ENCODE measurements at places on chromosomes 11 and 22.
A peak's percentile ranks its signal among the peaks of the same experiment; 100 is the strongest.

- DNase-seq: no peak
Measured at GRCh38 chr11:10540546-10540914, 457 bp downstream of the RNF141 start.

DNA sequence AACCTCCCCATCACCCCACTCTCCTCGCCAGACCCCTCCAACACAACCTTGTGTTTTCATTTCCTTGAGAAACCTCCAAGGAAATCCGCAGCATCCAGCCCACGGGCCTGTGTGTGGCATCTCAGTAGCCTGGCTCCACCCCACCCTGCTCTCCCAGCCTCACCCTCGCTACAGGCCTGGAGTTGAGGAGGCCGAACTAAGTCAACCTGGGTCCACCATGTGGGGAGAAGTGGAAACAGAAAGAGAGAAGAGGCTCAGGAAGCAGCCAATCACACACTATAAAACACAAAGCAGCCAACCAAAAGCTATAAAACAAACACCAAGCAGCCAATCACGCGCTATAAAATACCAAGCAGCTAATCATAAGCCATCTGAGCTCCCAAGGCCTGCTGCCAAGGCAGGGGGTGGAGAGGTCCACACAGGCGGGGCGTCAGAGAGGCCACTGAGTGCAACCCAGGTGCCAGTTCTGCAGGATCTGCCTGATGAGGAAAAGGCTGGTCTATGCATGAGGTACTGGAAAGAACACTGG is 72.0 kb downstream of the MICAL3 start:
- DNase-seq: no peak

DNA sequence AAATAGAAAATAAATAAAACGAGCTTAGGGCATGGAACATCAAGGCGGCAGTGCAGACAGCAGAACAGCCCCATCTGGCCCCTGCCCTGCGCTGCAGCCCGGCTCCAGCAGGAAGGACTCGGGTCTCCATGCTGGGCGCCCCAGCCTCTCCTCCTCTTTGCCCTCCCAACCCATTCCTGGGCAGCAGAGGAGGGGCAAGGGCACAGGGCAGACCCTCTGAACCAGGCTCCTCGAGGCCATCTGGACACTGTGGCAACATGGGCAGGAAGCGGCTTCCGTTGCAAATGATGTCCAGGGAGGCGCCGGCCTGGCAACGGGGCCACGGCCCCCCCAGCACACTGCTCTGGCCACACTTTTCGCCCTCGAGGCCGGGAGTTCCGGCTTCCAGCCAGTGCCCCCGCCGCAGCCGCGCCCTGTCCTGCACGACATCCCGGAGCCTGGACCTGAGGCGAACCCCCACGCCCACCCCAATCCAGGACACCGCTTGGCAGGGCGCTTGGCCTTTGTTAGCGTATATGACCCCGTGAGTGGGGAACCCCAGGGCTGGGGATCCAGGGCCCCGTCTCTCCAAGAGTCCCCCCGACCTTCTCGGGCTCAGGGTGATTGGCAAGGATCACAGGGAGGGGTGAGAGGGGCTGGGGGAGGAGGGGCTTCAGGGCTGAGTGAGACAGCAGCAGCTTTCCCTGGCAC is 192.1 kb downstream of the IGLL1 start:
- no peak for DNase-seq

DNA sequence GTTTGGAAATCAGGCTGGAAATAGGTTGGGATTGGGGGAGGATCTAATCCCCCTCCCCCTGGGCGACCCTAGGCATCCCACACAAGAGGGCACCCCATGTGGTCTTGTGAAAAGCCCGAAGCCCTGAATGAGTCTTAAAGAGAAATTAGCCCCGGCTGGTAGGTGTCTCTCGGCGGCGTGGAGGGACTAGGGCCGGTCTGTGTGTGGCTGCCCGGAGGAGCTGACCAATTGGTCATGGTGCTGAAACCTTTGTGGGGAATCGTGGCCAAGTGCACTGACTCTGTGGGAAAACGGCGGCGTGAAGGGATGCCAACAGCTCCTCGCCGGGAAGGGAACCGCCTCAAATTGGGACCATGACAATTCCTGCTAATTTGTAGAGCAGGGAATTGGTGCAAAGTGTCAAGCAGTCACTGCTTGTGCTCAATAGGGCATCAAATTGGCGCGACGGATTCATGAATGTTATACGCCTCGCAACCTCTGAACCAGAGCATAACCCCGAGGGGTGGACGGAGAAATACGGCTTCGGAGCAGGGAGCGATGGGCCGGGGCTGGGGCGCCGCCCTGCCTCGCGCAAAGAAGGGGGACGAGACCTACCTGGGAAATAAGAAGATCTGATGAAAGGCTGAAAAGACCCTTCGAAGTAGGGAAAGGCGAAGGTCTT is 1.5 kb downstream of the DBX1 start:
- peak; percentile 11 for DNase-seq

DNA sequence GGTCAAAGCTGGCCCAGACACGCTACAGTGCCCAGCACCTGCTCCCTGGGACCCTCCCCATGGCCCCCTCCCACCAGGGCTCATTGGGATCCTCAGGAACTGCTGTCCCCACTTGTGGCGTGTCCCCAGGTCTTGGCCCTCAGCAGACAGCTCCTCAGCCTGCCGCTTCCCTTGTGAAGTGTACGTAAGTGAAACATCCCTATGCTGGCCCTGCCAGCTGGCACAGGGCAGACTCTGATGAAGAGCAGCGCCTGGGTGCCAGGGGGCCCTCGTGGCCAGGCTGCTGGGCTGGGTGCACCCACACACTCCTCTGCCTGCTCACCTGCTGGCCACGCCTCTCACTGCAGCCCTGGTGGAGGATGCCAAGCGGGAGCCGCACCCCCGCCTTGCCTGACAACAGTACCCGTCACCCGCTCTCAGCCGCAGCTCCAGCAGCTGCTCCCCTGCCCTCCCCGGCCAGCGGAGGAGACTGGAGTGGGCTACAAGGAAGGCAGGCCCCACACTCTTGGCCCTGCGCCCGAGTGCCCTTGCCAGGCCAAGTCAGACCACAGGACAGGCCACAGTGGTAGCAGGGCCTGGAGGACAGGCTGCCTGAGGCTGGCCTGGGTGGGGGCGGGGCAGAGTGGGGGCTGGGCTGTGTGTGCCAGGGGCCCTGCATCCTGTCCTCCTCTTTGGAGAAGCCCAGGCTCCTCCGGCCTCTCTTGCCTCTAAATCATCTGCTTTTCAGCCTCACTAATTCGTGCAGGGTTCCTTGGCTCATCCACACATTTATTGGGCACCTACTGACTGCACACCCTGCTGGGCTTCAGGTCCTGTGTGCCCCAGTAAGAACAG is 39.5 kb downstream of the IGF2 start:
- DNase-seq: peak; percentile 62

DNA sequence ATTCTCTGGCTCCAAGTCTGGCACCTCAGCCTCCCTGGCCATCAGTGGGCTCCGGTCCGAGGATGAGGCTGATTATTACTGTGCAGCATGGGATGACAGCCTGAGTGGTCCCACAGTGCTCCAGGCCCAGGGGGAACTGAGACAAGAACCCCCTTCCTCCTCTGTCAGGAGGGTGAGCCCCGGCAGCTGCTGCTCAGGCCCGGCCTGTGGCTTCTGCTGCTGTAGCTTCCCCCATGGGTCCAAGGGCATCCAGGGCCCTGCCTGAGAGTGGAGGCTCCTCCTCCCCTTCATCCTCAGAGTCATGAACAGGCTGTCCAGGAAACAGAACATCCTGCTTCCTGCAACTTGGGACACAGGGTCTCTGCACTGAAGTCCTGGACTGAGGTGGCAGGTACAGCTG is 113.6 kb downstream of the VPREB1 start:
- DNase-seq: no peak

DNA sequence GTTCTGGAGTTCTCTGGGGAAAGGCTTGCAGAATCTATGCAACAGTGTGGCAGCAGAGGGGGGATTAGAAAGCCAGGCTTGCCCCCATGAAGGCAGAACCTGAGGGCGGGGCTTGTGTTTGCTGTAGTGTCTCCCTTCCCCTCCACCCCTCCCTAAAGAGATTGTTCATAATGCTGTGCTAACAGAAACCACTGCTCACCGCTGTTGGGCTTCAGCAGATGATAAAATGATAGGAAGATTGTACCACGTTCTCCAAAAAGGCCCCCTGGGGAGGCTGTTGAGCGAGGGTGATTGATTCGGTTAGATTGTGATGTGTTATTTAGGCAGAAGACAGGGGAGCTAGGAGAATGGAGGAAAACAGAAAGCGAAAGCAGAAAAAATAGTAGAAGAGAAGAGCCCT is 215.2 kb upstream of the NCAM1 start:
- no peak for DNase-seq

GRCh38 chr22:30883586-30884145 is 84.9 kb downstream of the MORC2 start:
- no peak for DNase-seq

DNA sequence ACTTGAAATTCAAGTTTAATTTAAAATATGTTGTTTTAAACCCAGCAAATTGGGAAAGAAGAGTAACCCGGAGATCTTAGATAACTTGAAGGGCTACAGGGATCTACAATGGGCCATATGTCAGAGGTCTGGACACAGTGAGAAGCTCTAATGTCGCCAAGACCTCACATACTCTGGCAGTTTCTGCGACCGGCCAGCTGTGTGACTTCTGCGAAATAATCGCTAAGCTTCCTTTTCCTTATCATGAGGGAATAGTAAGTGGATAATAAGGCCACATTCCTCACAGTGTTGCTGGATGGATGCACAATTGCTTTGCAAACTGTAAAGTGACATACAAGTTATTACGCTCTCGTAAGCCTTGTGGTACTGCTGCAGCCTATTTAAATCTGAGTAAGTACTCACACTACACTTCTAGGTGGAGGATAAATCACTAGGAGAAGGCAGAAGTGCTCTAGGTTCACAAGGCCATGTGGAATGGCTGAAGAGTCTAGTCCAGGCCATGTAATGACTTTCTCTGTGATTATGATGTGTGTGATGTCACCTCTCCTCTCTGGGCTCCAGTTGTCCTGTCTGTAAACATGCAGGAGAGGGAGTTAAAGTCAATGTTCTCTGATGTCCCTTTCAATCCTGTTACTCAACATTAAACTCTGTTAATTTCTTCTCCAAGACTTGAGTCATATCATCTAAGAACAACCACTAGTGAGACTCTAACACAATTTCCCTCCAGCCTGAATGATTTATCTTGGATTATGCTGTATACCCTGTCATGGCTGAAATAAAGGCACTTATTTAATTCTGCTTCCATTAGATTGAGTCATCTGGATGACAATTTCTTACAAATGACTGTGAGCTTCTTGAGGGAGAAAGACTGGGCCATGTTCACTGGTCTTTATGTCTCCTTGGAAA is 192.6 kb upstream of the NARS2 start:
- DNase-seq: no peak

DNA sequence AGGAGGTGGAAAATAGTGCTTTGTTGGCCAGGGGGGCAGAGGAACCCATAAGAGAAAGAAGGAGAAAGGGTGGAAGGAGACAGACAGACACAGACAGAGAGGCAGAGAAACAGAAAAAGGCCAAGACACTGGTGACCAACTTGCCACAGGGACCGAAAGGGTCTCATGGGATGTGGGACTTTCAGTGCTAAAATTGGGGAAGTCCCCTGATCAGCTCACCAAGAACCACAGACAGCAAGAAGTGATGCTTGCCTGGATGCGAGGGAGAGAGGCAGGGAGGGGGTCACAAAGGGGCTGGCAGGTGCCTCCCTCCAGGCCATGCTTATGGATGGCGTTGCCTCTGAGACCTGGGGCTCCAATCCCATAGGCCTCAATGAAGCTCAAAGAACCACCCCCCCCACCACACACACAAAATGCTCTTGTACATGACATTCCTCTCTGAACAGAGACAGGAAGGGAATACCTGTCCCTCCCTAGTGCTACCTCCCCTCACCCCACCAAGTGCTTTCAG is 413.4 kb downstream of the MN1 start:
- DNase-seq: no peak

DNA sequence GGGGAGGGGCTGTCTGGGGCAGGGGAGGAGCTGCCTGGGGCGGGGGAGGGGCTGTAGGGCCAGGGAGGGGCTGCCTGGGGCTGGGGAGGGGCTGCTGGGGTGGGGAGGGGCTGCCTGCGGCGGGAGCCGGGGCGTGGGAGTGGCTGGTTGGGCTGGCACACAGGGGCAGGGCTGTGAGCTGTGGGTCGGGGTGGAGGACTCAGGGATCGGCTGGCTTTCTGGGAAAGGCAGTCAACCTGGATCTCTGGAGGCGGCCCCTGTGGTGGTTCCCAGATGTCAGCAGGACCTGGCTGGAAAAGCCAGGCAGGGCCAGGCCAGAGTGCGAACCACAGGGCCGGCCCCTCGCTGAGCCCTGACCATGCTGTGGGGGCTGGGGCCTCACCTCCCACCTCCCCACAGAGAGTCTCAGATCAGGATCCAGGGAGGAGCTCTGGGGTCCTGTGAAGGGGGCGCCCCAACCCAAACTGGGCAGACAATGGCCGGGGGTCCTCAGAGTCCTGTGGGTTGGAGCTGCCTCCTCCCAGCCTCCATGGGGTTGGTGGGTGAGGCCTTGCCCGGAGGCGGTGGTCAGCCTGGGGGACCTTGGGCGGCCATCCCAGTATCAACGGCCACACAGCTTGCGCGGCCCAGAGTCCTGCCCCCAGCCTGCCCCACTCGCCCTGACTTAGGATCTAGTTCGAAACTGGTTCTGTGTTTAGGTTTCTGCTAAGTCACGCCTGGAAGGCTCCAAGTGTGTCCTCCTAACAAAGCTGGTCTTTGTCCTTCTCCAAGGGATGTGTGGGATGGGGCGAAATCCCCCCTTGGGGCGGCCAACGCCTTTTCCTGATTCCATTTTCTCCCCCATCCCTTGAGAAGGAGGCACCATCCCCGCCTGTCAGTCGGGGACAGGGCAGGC is 1.9 kb downstream of the MUC5B start:
- DNase-seq: no peak
